ENCODE measurements at places on chromosomes 1 and 21.
A peak's percentile ranks its signal among the peaks of the same experiment; 100 is the strongest.

DNA sequence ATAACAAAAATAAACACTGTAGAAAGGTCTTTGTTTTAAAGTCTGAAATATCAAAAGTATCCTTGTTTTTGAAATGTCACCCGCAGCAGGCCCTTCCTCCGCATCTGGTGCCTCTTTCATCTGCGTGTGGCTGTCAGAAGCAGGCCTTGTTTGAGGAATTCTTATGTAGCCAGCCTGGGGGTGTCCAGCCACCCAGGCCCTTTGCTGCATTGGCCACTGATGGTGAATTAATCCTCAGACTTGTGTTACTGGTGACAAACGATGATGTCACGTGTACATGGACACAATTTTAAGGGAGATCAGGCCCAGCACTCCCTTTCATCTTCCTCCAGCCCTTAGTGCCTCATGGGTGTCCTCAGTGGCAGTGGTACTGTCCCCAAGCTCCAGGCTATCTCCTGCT lies 208.0 kb upstream of the GALNT2 start:
- DNase-seq = no peak

- DNase-seq = no peak
These were observed 65.3 kb downstream of the LAMC2 start for GRCh38 chr1:183251101-183251958.

DNA sequence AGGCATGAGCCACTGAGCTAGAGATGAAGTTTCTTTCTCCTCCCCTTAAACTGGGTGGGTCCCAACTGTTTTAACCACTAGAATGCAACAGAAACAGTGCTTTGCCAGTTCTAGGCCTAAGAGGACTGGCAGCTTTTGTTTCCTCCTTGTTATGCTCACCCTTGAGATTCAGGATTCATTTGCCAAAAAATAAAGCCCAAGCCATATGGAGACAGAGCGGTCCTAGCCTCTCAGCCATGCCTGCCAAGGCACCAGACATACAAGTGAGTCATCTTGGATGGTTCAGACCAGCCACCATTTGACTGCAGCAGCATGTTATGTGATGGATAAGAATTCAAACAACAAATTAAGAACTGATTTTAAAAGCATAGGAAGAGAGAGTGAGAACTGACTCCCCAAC lies 38.1 kb upstream of the STUM start:
- no peak for DNase-seq

DNA sequence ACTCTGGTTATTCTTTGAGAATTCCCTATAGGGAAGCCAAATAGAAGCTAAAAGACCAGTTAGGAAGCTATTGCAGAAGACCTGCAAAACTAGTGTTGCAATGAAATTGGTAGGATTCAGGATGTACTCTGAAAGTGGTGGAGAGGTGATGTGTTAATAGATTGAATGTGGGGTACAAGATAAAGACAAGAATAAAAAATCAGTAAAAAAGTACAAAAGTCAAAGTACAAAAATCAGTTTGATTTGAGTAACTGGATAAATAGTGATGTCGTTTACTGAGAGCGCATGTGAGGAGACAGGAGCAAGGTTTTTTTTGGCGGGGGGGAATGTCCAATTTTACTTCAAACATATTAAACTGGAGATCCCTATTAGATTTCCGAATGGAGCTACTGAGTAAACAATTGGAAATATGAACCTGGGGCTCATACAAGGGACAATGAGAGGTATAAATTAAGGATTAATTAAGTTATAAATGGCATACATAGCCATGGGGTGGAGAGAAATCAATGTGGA lies 2.5 kb upstream of the DCAF8 start:
- no peak for DNase-seq

GRCh38 chr1:179079113-179079761 lies 2.6 kb upstream of the TOR3A start:
- DNase-seq = peak; percentile 30

- DNase-seq = no peak
These were observed 89.0 kb upstream of the ACTL8 start for GRCh38 chr1:17665950-17666720.

Measured in non-pigmented ciliary epithelial cell (primary cell).